ENCODE measurements at places on chromosomes 4 and X.
A peak's percentile ranks its signal among the peaks of the same experiment; 100 is the strongest.

DNA sequence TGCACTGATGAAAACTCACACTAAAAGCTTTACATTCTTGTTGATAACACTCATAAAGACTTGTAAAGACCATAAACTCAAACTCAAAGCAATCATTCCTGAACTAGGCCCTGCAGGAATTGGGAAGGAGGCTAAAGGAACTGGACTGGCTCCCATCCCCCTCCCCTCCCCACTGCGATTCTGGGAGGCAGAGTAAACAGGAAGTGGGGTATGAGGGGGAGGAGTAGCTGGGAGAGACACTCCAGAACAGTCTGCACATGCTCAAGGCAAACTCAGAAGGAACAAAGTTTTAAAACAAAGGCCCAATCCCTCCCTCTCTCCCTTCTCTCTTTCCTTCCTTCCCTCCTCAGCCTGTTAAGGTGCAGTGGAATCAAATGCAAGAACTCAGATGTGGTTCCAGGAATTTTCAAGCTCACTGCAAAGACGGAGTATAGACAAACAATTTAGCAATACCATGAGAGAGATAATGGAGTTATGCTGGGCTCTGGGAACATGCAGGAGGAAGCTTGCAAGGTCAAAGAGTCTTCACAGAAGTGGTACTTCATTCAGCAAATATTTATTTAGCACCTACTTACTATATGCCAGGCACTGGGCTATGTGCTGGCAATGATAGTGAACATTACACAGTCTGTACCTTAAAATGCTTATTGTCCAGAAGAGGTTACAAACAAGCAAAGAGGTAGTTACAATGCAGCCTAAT is 15.9 kb downstream of the MID1IP1 start:
- no peak for DNase-seq

- no peak for DNase-seq
These were observed 34.3 kb downstream of the MECP2 start for GRCh38 chrX:154063234-154063633.

DNA sequence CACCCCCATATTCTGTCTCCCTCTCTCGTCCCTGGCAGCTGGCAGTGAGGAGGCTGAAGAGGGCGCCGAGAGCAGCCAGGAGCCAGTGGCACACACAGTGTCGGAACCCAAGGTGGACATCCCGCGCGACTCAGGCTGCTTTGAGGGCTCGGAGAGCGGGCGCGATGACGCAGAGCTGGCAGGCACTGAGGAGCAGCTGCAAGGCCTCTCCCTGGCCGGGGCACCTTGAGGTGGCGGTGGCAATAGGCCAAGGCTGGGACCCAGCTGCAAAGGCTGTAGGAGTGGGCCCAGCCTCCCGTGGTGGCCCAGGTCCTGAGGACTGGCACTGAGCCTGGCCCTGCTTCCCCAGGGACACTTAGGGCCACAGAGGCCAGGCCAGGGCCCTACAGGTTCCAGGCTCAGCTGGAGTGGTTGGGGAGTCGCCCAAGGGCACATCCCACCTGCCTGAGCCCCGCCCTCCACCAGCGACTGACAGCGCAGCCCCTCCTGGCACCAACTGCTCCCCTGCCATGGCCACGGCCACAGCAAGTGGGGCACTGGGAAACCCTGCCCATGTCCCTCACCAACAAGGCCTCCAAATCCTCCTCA is 13.9 kb downstream of the SASH3 start:
- DNase-seq = no peak

DNA sequence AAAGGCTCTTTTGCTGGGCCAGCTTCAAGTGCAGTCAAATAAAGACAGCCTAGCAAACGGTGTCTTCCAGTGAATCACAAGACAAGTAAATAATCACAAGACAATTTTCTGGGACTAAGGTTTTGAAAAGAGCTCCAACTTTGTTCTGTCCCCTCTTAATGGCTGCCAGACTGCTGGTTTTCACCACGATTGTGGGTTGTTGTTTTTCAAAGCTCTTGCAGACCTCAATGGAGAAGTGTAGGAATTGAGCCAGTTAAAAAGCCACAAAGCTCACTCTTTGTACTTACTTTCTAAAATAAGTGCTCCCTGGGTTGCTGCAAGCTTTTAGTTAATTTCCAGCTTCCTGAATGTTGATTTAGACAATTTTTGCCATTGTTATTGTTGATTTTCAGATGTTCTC is 405.8 kb upstream of the HTR2C start:
- DNase-seq = no peak

DNA sequence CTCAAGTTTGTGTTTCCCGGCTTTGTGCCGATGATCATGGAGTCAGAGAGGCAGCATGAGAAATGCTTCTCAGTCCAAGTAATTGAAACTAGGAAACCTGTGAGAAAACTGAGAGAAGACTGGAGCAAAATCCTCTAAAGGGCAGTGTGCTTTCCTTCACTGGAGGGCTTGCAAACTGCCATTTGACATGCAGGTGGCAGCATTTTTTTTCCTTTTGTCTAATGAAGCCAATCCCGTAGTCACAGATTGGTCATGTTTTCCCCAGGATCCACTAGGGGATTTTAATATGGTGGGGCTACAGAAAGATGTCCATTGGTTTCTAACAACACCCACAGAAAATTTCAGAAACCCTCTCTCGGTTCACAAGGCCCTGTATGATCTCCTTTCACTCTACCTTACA is 117.4 kb upstream of the NUDT10 start:
- DNase-seq = peak; percentile 4

GRCh38 chrX:53642337-53642736 is 44.2 kb downstream of the HUWE1 start:
- DNase-seq = no peak

DNA sequence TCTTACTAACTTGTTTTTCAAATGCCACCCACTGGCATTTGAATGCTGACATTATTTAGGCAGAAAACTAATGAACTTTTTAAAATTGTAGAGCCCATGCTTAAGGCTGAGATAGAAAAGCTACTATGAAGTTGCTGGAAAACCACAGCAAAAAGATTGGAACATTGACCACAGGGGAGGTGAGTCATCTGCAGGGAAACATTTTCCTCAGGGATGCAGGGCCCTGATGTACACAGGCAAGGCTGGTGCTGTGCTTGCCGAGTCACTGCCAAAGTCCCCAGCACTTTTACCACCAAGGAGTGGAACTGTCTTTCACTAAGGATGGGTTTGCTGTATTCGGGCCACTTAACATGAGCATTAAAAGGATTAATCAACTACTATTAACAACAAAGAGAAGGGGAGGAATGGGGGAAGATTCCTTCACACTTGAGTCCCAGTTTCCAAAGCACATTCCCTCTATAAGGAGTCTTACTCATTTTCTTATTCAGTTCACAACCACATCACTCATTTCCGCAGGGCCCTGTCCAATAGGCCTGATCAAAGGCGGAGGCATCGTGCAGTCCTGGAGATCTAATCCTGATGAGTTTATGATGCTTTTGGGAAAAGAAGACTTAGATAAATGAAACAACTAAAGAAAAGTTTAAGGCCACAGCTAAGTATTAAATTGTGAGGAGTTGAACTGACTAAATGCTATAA is 202.9 kb upstream of the NPY2R start:
- no peak for DNase-seq

GRCh38 chr4:2915789-2916188 is 47.4 kb downstream of the NOP14 start:
- DNase-seq = no peak

- DNase-seq = no peak
These were observed 289.0 kb downstream of the STIM2 start for GRCh38 chr4:27149541-27150212.

All from NAMALWA (cell line).